Neural crest cell (in vitro differentiated cells): ENCODE measurements at places on chromosomes 3 and 15. TPM values are rescaled to one million over a fixed set of nuclear protein-coding genes. Genes with fewer than 3 reads are reported as not detected.
A peak's percentile ranks its signal among the peaks of the same experiment; 100 is the strongest.

DNA sequence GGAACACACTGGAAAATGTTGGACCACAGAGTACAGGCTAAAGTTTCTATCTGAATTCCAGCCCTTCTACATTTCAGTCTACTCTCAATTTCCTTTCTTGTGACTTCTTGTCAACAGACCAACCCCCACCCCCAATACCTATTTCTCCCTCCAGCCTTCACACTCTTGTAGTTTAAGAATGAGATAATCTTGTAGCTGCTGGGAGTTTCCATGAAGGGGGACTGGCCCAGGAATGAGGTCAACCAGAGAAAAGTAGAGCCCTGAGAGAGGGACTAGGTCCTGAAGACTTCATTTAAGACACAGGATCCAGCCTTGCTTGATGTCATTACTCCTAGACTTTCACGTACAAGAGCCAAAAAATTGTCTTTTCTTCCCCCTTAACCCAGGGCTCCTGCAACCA lies 29.5 kb upstream of the FAM107A start:
- no peak for DNase-seq

GRCh38 chr3:188389711-188390342 lies 235.9 kb downstream of the LPP start:
- no peak for DNase-seq

The GABRR3 gene
- total RNA-seq = not detected in 2 replicates

DNA sequence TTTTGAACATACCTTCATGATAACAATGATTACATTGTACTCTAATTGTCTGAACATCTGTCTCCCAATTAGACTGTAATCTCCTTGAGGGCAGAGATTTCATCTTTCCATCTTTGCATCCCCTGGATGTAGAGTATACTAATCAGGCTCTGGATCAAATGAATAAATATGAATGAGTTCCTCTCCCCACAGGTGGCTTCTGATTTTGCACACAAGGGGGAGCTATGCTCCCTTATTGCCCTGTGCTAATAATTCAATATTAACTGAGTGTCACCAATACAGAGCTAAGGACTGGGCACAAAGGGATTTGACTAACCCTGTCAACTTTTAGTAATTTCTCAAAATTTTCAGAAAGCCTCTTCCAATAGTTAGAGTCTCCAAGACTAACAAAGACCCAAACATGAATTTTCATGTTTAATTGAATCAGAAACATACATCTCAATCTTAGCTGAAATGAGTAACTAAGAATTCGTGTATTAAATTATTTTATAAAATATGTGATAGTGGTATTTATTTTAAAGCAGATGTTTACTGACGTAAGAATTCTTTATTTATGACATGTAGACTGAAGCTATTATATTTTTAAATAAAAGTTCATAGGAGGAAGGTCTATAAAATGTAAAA lies 3.0 kb downstream of the DUOXA1 start:
- no peak for DNase-seq

The OIP5 gene
- total RNA-seq = 25.2 and 26.9 TPM in 2 replicates

The HTR3C gene
- total RNA-seq = not detected in 2 replicates

The ENTPD3 gene
- not detected in 2 replicates for total RNA-seq

The TLR9 gene
- total RNA-seq = 0.16 TPM in 1 of 2 replicates, not detected in the other

DNA sequence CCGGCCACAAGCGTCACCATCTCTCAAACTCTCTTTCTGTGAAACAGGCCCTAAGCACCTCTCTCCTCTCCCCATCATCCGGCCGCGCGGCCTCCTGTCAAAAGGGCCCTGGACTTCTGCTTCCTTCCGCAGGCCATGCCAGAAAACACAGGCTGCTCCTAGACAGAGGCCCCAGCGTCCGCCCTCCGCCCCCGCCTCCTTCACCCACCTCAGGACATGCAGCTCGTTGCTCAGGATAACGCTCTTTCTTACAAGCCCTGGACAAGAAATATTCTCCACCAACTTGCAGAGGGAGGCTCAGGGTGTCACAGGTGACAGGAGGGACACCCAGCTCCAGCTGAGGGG lies 212.0 kb downstream of the XXYLT1 start:
- DNase-seq = no peak

DNA sequence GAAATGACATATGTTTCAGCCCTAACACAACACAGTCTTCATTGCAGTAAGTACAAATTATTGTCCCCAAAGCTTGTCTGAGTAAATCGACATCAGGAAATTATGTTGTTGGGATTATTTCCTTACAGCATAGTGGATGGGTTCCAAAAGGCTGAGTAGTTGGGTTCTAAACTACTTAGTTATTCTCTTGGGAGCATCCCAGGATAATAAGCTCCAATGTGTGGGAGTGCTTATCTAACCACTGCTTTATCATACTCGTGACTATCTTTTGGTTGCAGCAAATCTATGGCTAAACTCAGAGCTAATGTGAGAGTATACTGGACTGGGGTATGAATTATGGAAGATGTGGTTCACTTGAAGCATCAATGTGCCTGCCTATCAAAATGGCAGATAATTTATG lies 128.5 kb downstream of the RBMS3 start:
- no peak for DNase-seq

The KLHL25 gene
- total RNA-seq = 17.9 and 19.3 TPM in 2 replicates

The ZMYND10 gene
- 2.3 and 2.5 TPM in 2 replicates for total RNA-seq

DNA sequence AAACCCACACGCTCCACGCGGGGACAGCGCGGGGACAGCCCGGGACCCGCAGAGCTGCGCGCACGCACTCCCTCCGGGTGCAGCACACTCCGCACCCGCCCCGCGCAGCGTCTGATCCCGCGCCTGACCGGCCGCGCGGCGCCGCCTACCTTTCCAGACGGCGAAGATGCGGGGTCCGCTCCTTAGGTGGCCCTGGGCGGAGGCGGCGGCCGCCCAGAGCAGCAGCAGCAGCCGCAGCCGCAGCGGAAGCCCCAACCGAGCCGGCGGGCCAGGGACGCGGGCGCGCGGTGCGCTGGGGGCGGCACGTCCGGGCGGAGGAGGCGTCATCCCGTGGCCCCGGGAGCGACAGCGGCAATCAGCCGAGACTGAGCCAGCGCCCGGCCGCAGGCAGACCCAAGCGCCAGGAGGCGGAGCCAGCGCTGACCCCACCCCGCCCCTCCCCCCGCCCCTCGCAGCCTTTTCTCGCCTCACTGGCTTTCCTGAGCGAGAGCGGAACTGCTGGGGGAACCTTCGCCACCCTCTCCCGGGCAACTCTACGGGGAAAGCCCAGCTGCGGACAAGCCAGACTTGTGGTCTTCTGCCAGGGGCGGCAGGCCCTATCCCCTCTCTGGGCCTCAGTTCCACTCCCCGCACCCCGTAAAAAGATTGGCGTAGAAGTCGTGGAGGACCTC lies at the start of gene SEMA7A:
Gene SEMA7A, minus strand, starts transcription at position 367 of the 671 bp plus-strand sequence. Its CDS starts 40 bp downstream, at position 327.
- peak; percentile 69 for DNase-seq

The ISL2 gene
- 0.25 TPM in 1 of 2 replicates, not detected in the other for total RNA-seq

The CCDC13 gene
- 1.5 and 2.0 TPM in 2 replicates for total RNA-seq

The SUSD5 gene
- 1.8 and 2.1 TPM in 2 replicates for total RNA-seq

DNA sequence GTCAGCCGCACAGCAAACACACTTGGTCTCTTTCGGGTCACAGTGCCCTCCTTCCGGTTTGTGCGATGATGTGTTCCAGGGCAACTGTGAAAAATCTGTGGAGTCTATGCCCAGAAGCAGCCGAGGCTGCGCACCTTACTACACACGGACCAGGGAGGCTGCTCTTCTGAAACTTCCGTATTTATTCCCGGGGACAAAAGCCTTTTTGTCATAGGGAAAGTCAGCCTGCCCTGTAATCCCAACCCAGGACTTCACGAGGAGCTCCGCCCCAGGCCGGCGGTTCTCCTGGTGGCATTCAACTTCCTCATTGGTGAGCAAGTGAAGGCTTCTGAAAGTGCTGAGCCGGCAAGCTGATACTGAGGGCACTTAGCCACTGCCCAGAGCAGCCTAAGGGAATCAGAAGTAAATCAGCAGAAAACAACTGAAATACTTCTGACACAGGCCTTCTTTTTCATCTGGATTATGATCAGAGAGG lies 126.5 kb downstream of the FMN1 start:
- no peak for DNase-seq

- no peak for DNase-seq
Measured at GRCh38 chr3:100274361-100274760, 13.6 kb downstream of the TBC1D23 start.

DNA sequence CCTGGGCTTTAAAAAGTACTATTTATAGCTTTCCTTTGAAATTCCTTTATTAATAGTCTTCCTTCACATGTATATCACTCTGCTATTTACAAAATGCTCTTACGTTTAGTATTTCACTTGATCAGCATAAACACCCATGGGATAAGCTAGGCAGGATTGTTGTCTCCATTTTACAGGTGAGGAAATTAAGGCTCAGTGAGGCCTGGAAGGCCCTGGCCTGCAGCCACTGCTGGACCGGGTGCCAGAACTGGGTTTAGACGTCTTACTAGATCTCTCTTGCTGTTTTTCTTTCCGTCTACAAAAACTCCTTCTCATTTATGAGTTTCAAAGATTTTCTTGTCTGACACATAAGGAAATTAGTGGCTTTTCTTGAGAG lies 236.4 kb downstream of the LPP start:
- no peak for DNase-seq

The MFSD1 gene
- 16.9 and 18.5 TPM in 2 replicates for total RNA-seq

GRCh38 chr3:4425707-4426106 lies 41.4 kb downstream of the SUMF1 start:
- no peak for DNase-seq

GRCh38 chr3:136327671-136328070 lies 77.5 kb downstream of the PCCB start:
- no peak for DNase-seq

- no peak for DNase-seq
Measured at GRCh38 chr3:125462722-125463299, 57.2 kb downstream of the SNX4 start.

The SPTSSB gene
- total RNA-seq = 0.20 and 0.42 TPM in 2 replicates

DNA sequence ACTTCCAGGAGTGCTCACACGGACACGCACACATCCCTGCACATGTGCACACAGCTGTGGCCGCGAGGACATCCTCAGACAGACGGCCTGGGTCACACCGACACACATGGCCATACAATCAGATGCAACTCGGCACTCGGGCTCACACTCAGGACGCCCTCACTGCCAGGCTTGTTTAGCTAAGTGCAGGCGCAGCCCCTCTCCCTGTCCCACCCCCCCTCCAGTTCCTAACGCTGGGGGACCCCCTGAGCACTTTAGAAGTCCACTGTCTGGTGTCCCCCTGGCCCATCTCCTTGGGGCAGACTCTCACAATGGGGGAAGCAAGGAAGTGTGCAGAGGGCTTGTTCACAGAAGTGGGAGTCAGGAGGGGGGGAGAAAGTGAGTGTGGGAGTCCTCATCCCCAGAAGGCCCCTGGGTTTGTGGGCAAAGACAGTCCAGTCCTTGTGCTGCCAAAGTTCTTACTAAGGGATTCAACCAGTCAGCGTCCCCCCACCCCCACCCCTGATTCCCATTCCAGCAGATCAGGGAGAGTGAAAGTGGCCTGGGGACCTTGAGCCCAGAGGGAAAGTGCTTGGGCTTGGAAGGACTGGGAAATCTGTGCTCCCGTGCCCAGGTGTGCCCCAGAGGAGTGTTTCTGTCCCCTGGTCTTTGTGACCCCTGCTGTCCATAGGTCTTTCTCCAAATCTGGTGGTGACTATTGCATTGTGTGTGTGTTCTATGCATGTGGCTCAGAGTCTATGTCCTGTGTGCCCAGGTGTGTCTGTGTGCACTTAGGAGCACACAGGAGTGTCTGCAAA lies 767 bp upstream of the GATA2 start:
- no peak for DNase-seq

DNA sequence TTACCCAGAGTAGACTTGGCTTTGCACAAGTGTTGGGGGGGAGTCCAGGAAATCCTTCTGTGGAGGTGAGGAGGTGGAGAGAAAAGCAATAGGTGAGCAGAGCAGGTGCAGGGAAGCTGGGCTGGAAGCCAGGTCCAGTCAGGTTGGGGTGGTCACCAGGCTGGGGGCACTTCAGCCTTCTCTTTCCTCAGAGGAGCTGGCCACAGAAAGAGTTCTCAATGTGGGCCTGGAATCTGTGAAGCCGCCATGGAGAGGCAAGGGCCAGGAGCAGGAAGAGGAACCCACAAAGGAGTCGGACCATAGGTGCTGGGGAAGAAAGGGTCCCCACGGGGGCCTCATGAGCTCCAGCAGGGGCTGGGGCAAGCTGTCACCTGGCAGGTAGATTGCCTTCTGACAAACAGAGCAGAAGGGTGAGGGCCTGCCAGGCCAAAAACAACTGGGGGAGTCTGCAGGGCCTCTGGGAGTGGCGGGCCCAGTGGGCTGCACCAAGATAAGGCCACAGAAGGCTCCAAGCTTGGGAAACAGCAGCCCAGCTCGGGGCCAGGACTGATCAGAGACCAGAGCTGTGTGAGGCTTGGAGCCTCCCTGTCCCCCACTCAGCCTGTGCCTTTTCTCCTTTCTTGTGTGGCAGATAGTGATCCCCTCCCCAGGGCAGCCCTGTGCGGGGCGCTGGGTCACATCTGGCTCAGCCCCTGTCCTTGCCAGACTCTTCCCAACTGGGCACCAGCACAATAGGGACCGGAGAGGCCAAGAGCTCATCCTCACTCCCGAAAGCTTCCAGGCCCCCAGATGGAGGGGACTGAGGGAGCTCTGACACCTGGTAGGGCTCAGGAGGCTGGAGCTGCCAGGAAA lies 53.0 kb upstream of the FGD5 start:
- no peak for DNase-seq

GRCh38 chr3:98564282-98565005 lies 29.0 kb downstream of the CPOX start:
- DNase-seq = no peak

DNA sequence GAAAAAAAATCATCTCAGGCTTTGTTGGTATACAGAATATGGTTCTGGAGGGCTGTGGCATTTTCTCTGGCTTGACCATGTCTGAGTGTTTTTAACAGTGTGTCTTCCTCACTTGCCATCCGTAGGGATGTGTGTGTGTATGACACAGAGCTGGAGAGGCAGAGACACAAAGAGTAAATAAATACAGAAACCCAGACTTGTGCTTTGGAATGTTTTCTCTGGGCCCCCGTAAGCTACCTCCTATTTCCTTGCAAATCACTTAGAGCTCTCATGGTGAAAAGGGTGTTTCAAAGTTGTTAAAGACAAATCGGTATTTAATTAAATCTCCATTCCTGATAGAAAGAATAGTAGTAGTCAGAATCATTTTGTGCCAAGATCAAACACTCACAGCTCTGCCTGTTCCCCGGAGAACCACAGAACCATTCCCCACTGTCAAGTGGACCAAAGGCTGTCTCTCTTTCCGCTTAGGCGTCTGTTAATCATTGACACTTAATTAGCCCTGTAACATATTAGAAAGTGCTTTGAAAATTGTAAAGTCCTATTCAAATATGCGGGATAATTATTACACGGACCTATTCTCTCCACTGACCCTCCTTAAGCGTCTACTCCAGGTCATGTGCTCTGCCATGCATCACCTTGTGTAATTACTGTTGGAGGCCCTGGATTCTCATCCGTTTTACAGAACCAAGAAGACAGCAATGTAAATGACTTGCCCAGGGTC lies 313.6 kb upstream of the TLE3 start:
- DNase-seq = no peak

DNA sequence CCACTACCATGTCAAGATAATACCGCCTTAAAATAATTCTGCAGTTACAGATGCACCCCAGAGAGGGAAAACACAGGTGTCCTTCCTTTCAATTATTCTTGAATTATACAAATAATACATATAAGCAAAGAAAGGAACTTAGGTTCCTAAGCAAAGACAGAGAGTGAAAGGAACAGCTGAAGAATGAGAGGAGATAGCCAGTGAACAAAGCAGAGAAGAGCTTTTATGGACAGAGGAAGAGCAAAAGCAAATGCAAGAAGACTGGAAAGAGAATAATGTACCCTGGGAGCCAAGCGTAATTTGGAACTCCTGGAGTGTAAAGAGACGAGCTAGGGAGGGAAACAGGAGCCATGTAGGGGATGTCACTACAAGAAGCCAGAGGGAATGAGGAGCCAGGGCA lies 21.7 kb downstream of the GPR176 start:
- no peak for DNase-seq
